ENCODE measurements at places on chromosomes 12 and 14.

DNA sequence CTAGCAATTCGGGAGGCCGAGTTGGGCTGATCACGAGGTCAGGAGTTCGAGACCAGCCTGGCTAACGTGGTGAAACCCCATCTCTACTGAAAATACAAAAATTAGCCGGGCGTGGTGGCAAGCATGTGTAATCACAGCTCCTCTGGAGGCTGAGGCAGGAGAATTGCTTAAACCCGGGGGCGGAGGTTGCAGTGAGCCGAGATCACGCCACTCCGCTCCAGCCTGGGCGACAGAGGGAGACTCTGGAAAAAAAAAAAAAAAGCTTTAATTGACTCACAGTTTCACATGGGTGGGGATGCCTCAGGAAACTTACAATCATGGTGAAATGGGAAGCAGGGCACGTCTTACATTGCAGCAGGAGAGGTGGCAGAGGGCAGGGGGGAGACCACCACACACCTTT is 30.6 kb upstream of the SLC2A3 start:
- no peak for DNase-seq

DNA sequence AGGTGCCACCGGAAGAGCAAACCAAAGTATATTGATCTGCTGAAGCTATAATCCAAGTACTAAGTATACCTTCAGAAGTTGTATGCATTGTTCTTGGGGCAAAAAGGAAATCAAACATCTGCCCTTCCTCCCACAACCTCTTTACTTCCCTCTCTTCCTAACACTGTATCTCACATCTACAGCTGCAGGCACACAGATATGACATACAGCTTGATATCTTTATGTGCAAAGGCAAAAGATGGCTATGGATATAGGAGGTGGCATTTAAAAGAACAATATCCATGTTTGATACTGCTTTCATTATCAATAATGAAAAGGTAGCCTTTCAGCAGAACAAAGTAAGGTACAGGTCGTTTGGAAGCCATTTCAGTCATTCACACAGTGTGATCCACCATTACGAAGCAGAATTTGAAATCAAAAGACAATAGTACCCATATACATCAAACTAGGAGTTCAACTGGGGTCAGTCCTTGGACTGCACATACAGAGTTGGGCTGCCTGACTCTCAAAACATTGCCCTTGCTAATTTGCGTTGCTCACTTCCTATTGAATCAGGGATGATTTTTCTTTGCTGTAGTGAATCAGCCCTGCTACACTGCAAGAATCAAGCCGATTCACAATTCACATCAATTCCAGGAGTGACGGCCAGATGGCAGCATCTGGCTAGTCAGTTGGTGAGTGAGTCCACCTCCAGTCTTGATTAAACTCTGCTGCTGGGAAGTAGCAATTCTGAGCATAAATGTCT is 8.9 kb downstream of the ANG start:
- peak; percentile 71 for DNase-seq

GRCh38 chr12:9868311-9868801 is 798 bp downstream of the CLEC2B start:
- DNase-seq: peak; percentile 47

- DNase-seq: no peak
These were observed 17.1 kb downstream of the PAPLN start for GRCh38 chr14:73254247-73255004.

DNA sequence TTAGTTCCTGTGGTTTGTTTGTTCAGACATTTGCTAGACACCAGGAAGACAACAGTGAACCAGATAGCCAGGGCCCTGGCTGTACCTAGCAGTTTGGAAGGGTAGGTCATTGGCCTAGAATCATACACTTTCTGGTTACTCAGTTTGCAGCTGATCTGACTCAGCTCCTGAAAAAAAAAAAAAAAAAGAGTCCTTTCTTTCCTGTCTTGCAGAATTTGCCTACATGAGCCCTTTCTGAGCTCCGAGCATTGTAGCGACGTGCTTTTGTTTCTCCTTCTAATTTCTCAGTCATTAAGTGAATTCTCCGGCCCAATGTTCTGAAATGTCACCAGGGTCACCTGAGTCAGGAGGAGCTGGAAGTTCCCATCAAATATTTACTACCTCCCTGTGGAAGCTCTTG is 2.4 kb downstream of the CABP1 start:
- DNase-seq: no peak

- DNase-seq: no peak
These were observed 185.8 kb downstream of the SLC6A15 start for GRCh38 chr12:84726780-84727179.

GRCh38 chr14:100143523-100143922 is 15.9 kb downstream of the DEGS2 start:
- no peak for DNase-seq

- no peak for DNase-seq
These were observed 28.2 kb downstream of the PTPRQ start for GRCh38 chr12:80472236-80472635.

GRCh38 chr12:54159140-54159539 is 29.6 kb downstream of the SMUG1 start:
- no peak for DNase-seq

- no peak for DNase-seq
These were observed 431 bp downstream of the HIP1R start for GRCh38 chr12:122835750-122836026.

- DNase-seq: no peak
These were observed 119.2 kb upstream of the EVL start for GRCh38 chr14:99945732-99946651.

GRCh38 chr12:122688291-122688690 is 14.9 kb downstream of the HCAR2 start:
- no peak for DNase-seq

- no peak for DNase-seq
These were observed 174.0 kb upstream of the C14orf180 start for GRCh38 chr14:104405360-104406226.

DNA sequence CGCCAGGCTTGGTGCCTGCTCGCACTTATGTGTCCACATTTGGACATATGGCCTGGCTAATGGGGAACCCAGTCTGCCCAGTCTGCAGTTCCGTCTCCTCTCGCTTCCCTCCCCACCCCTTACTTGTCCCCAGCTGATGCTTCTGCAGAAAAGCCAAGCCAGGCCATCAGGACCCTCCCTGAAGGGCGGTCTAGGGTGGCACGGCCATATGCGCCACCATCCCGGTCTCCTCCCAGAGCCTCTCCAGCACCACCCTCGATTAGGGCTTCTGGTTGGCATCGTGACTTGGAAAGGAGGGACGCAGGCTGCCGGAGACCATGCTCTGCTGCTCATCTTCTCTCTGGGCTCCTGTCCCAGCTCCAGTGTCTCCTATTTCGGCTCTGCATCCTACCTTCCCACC is 54.6 kb downstream of the CALM1 start:
- DNase-seq: no peak

- DNase-seq: no peak
These were observed 458.7 kb downstream of the AEBP2 start for GRCh38 chr12:19897900-19898408.

DNA sequence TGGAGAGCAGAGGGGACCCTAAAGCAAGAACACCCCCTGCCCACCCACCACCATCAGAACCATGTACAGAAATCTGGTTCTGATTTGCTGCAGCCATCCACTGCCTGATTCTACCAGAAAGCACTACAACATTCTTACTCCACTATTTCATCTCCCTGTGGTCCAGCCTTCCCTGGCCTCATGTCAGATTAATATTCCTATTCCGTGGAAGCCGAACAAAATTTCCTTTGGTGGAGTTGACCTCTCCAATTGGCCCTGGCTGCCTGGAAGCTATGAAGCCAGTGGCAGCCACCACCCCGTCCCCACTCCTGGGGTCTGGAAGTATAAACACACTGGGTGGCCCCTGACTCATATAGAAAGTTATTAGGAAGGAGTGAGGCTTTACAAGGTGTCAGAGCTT is 60.2 kb downstream of the ANO2 start:
- no peak for DNase-seq

DNA sequence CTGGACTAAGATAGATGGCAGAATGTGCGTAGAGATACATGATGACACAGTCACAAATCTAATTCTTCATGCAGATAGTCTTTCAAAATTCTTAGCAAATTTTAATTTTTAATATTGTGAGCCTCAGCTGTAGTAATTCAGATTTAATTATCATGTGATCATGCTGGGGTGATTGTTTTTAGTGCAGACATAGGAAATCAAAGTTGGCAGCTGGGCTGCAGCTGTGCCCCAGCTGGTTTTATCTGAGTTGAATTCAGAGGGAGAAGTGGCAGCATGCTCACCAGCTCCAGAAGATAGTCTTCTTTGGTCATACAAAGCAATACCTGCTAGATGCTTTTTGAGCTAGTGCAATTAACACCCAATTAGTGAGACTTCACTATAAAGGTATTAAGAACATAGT is 292.9 kb downstream of the RAD51B start:
- DNase-seq: no peak

DNA sequence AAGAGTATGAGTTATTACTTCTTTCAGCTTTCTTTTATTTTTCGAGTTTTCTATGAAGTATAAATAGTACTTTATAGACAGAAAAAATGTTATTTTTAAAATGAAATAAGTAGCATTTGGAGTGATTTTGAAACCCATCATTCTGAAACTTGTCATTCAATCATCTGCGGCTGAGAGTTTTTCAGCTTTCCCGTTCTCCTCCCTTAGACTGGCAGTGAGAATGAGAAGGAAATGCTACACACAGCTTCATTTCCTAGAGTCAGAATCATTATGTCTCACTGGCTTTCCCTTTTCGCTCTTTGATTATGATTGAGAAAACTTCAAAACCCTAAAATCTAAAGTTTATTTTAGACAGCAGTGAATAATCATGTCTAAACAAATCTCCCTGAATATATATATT is 33.7 kb upstream of the GNPNAT1 start:
- DNase-seq: no peak
